Left ventricle myocardium inferior (tissue), 1 donor: ENCODE measurements at places on chromosomes 4 and X. TPM values are rescaled to one million over a fixed set of nuclear protein-coding genes. Genes with fewer than 3 reads are reported as not detected.

Gene PAGE2B
- total RNA-seq, result not detected

Gene UNC5C
- total RNA-seq, result 2.0 TPM

Gene DHX15
- 50.7 TPM for total RNA-seq

Gene TECRL
- total RNA-seq, result 1,086 TPM

Gene CT83
- total RNA-seq, result not detected

Gene TGIF2LX
- total RNA-seq, result not detected

- no peak for DNase-seq
Measured at GRCh38 chrX:120380699-120381098, 18.8 kb downstream of the ATP1B4 start.

- DNase-seq, result no peak
Measured at GRCh38 chr4:76311896-76312331, 5.4 kb downstream of the STBD1 start.

GRCh38 chrX:131762802-131763234 is 218.9 kb downstream of the OR13H1 start:
- no peak for DNase-seq

DNA sequence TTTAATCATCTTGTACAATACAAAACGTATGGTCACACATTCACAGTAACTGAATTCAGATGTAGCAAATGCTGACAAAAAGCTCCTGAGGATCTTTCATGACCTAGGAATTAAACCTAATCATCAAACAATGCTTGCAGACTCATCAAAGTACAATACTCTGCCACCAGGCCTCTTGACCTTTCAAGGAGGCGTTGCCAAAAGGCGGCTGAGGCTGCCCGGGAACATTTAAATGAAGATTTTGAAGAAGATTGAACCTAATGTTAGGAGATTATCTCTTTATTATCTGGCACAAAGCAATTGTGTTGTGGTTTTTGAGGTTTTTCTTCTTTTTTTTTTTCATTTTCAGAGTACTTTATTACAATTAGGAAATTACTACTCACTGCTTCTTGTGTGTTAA is 340.5 kb downstream of the GALNTL6 start:
- no peak for DNase-seq

- no peak for DNase-seq
Measured at GRCh38 chrX:41526925-41527324, 79.8 kb downstream of the NYX start.

DNA sequence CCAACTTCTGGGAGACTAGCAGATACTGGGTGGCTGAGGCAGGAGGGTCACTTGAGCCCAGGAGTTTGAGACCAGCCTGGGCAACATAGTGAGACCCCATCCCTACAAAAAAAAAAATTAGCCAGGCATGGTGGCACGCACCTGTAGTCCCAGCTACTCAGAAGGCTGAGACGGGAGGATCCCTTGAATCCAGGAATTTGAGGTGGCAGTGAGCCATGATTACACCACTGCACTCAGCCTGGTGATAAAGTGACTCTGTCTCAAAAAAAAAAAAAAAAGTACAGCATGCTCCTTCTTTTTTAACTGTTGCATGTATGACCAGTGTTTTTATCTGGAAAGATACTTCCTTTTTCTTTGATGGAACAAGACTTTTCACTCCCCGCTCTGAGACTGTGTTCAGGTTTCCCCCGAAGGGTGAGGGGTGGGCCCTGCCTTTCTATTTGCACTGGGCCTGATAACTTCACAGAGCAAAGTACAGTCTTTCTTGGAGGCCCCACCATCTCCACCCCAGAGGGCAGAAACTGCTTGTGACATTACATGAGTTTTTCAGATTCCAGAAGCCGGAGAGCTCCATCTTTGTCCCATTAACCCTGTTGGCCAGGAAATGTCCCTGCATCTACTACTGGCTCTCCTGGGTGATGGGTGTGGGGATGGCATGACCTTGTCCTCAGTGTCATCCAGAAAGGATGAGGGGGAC is 35.2 kb downstream of the NYX start:
- DNase-seq, result no peak

DNA sequence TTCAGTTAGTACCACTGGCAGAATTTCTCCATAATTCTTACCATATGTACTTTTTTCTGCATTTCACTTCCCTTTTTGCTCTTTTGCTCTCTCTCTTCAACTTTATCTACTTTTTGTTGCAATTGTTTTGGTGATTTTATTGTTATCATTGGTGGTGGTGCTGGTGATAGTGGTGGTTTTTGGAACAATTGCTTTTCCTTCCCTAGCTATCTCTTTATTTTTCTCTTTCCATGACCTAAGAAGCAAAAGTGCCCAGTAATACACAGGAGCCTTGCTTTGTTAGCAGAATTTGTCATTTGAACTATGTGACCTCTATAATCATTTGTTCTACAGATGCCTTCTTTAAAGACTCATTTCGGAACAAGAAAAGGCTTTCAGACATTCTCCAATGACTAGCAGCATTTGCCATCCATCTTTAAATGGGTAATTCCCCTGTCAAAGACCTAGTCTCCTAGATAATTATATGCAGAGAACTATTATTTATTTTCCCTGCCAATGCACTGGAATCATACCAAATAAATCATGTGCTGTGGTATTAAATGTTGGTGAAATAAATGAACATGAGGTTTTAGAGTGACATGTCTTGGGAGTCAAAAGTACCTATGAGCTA is 154.5 kb downstream of the GASK1B start:
- no peak for DNase-seq

- DNase-seq, result no peak
Measured at GRCh38 chr4:138669479-138670315, 345.9 kb upstream of the NOCT start.

DNA sequence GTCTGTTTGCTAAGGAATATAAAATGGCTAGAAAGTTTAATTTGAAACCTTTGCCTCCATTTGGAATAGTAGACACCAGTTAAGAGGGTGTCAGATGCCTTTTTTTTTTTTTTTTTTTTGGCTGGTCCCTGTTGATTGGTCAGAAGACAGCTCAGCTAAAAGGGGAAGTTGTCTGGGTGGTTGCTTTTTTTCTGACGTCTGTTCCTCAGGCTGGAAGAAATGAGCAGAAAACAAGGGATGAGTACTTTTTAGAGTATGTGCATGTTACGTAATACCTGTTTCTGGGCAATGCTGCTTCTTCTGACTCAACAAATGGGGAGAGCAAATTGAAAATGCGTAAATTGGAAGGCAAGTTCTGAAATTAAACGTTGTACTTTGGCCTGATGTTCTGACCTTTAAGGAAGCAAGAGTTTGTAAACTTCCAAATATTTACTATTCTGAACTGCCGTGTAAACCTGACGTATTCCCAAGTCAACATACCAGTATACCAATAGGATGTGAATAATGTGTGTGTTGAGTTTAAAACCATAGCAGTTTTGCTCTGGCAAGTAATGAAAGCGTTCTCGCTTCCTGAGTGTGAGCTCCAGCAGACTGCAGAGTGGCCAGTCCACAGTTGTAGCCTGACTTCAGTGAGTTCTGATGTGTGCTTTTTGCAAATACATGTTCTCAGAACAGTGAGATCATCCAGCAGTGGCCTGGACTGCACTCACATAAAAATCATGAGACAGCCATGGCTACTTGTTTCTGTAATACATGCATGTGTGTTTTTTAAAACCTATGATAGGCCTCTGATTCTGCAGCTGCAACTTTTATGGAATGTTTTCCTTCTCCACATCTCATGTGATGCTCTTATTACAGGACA is 1.7 kb downstream of the SAT1 start:
- no peak for DNase-seq

DNA sequence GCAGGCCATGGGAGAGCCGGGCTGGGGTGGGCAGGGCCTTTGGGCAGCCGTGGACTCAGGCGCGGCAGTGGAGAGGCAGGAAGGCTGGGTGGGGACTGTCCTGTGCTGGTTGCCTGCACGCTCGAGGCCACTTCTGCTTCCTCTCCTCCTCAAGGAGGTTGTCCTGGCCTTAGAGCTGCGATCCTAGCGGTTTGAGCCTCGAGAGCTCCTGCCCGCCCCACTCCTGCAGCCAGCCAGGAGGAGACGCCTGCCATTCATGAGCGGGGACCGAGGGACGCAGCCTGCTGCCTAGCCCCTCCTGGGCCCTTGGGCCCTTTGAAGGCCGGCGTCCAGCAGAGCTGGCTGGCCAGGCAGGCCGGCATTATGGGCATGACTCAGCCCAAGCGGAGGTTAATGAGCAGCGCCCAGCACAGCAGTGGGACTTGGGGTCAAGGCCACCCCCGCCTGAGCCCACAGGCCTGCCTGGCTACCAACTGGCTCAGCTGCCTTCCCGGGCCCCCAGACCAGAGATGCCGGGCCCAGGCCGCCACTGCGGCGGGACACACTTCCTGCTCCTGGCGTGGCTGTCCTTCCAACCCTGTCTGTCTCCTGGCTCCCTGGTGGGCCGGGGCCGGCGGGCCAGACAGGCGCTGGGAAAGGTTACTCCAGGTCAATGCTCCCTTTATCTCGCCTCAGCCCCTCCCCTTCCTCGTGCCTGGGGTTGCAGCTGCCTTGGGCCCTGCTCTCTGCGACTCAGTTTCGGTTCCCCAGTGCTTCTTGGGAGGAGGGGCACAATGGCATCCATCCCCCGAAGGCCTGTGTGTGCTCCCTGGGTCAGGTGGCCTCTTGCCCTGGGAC is 1.8 kb downstream of the ABCD1 start:
- peak; percentile 64 for DNase-seq

GRCh38 chr4:2786152-2786671 is 6.7 kb upstream of the SH3BP2 start:
- DNase-seq, result no peak

GRCh38 chr4:4542774-4543485 is 1.1 kb upstream of the STX18 start:
- no peak for DNase-seq

- no peak for DNase-seq
Measured at GRCh38 chr4:29131304-29131703, 1588.9 kb upstream of the PCDH7 start.

GRCh38 chrX:72230290-72230689 is 8.5 kb downstream of the ERCC6L start:
- no peak for DNase-seq

DNA sequence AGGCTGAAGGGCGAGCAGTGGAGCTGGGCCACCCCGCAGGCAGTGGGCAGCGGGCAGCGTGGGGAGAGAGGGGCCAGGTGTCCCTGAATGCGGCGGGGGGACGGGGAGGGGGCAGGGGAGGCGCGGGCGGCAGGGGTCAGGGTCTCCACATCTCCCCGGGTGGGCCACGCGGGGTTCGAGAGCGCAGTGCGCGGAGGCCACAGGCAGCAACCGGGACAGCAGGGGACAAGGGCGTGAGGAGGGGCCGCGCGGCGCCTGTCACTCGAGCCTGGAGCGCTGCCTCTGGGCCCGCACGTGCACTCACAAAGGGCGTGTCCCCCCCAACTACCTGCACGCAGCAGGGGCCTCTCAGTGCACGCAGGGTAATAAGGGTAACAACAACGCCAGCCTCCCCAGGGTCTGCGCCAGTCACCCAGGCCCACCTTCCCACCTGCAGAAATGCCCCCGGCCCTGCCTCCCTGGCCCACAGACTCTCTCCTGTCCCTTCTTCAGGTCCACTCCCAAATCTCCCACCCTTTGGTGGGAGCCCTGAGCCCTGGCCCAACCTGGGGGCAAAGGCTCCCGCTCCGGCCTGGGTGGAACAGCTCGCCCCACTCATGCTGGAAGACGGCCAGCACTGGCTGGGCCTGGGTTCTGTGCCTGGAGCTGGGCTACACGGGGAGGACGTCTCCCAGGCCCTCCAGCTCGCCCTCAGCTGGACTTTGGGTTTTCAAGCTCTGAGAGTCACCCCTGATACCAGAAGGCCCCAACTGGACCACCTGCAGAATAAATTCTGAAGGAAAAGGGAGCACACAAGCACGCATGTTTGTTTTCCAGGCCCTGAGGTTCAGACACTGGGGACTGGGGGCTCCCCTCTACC is 53.2 kb downstream of the ZFYVE28 start:
- no peak for DNase-seq

- peak; percentile 60 for DNase-seq
Measured at GRCh38 chr4:140092094-140092851, 61.7 kb downstream of the MAML3 start.

GRCh38 chr4:2292646-2293108 is 30.8 kb upstream of the MXD4 start:
- no peak for DNase-seq

- DNase-seq, result no peak
Measured at GRCh38 chrX:16920075-16920474, 26.4 kb upstream of the REPS2 start.

DNA sequence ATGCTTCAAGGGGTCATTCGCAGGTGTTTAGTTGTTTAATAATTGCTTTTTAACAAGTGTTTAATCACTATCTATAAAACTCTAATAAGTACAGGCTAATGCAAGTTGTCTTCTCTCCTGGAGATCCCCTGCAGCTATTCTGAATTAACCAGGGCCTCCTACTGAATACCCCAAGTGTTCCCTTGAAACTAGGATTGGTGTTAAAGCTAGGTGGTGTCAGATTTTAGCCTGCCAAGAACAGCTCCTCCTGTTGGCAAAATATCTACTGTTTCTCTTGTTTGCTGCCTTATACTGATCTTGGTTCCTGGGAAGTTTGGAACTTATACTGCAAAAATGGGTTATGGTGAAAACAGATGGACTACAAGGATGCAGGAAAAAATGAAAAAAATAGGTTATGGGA is 26.1 kb upstream of the TMEM154 start:
- no peak for DNase-seq

DNA sequence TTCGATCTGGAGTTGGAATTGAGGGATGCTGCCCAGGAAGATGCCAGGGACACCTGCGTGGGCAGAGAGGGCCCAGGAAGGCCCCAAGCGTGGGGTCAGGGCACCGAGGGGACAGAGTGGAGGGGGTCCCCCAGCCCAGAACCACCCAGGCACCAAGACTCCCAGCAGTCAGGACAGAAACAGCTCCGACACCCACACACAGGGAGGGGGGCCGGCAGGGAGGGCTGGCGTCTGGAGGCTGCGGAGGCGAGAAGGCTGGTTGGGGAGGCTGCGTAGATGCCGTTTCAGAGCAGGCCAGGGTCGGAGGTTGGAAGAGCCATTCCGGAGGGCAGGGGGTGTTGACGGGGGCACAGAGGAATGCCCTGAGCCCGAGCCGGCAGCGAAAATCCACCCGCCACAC is 23.6 kb downstream of the ATP5ME start:
- no peak for DNase-seq

GRCh38 chr4:159545556-159545955 is 442.7 kb downstream of the RAPGEF2 start:
- no peak for DNase-seq

DNA sequence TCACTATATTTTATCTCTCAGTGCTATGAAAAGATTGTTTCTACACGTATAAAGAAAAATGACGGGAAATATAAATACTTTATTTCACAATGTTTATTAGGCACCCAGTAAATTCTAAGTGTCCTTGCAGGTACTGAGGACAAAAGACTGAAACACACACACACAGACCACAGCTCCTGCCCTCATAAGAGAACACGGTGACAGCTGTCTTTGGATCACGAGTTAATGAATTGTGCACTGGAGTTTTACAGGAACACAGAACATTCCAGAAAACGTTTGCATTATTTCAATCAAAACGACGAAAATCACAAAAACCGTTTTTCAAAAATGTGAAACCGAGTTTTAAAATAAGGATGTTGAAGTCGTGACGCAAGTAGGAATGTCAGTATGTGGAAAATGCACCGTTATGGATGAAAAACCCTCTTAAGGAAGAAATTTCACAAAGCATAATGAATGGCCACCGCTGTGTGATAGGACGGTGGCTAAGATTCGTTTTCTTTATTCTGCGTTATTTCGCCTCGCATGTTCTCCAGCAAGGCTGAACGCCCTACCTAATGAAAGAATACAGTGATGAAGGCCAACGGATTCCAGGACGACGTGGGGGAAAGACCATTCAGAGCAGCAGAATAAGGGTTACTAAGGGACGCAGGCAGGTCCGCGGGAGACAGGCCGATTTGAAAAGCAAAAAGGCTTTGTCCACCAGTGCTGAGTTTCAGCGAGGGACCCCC is 24.2 kb downstream of the FAM156A start:
- no peak for DNase-seq

GRCh38 chr4:61212788-61213187 is 12.7 kb downstream of the ADGRL3 start:
- DNase-seq, result no peak

- no peak for DNase-seq
Measured at GRCh38 chr4:80188801-80189458, 8.4 kb upstream of the PRDM8 start.
